ENCODE measurements at places on chromosomes 12 and 14.

GRCh38 chr12:94218233-94218632 is 69.9 kb downstream of the PLXNC1 start:
- DNase-seq: no peak

DNA sequence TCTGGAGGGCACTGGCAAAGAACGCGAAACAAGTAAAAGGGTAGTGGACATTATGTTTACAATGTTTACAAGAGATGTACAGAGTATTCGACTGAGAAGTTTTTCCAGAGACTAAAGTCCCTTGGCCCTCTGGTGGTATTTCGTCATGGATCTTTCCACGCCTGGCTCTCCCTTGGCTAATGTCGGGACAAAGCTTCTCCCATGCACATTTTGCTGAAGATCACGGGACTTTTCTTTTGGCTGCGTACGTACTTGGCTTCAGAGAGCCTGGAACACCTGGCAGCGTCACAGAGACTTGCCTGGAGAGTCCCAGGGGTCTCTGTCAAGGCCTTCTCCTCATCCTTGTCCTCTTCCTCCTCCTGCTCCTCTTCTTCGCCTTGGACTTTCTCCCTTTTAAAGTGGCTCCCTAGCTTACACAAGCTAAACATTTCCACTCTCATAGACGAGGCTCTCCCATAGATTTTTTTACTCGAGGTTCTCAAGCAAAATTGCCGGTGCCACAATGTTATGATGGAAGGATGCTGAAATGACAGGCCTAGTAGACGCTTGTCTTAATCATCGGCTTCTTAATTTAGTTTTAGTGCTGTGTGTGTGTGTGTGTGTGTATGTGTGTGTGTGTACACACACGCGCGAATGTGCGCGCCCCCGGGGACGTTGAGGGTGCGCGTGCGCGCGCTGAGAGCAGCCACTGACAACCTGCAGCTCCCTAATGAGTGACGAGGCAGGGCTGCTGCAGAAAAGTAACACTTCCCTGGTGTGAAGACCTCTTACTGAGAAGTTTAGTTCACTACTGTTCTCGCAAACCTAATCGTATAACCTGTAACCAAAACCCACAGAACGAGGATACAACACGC is 4.9 kb upstream of the FOXG1 start:
- DNase-seq: no peak

DNA sequence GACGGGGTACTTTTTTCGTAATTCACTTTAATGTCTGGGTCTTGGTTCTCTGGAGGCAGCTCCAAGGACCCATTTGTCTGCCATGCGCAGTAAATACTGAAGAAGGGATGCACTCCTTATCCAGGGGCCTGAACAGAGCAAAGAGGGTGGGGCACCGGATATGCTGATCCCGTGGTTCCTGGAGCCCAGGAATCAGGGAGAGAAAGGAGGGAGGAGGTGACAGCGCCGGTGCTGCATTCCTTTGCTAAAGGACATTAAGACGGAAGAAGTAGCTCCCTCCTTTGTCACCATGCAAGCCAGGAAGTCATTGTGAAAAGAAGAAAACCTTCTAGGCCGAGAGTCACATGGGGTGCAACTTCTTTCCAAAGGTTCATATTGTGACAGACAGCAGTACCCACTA is 1057.7 kb downstream of the VRK1 start:
- DNase-seq: no peak

DNA sequence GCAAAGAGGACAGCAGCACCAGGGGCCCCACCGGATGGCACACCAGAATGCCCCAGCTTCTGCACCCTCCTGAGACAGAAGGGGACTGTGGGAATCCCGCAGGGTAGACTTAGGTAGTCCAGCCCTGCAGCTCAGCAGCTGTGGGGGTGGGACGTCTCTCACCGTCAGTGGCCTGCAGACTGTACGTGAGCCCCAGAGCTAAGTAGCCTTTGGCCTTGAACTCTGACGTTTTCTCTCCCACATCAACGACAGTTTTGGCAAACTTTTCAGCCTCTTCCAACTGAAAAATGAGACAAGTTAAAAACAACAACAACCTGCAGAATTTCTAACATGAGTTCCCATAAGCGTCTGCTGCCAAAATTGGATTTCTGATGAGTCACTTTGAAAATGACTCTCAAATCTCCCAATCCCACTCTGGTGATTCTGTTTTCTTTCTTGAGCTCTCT is 161.4 kb downstream of the TTC7B start:
- DNase-seq: no peak
